NCI-H226 (cell line): ENCODE measurements at places on chromosomes 2 and 18.

- DNase-seq: peak; percentile 49
Measured at GRCh38 chr2:226483745-226484619, 315.6 kb downstream of the IRS1 start.

DNA sequence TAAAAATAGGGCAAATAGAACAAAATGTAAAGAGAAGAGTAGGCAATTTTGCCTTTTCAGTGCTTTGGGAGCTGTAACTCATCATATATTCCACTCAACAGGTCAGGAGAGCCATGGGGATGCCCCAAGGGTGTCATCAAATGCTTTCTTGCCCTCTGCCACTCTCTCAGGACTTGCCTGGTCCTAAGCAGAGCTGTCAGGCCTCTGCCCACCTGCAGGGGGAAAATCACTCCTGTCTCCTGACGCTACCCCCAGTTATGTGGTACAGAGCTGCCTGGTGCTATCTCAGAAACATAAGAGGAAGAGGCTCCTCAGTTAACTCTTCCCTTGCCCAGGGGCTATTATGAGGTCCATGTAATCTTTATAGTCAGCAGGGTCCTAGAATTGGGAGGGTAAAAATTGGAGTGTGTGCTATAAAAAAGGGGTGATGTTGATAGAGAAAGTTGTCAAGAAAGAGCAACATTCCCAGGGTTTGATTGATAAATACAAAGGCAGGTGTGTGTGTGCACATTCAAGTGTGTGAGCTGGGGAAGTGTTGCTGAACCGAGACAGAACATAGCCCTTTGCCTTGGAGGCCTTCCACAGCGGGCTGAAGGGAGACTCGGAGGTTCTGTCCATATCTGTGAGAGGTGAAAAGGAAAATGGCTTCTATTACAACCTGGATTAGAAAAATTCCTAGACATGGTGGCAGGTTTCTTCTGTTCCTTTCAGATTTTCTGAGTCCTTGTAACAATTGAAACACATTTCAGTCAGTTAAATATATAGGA, 25.4 kb downstream of the PTPRM start:
- no peak for DNase-seq

DNA sequence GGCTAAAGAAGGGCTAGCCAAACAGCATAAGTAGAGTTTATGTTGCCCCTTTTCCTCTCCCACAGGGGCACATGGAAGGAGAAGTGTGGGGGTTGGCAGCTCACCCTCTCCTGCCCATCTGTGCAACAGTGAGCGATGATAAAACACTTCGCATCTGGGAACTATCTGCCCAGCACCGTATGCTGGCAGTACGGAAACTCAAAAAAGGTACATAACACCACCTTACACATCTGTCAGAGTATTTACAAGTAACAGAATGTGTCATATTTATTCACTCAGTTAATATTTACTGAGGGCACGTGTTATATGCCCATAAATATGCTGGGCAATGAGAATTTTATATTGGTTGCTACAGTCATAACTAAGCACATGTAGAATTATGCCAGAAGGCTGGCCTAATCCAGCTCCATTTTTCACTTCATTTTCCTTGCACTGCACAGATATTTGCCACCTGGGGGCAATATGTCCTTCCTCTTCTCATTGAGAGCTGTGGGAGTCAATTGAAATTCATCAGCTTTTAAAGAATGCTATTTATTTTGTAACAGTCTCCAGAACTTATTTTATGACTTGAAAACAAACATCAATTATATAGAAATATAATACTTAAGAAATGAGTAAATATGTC, 150.6 kb downstream of the RTN4 start:
- DNase-seq: peak; percentile 29

GRCh38 chr2:18218160-18218933, 339.9 kb downstream of the KCNS3 start:
- no peak for DNase-seq

- DNase-seq: peak; percentile 68
Measured at GRCh38 chr2:146317959-146318358, 1526.9 kb upstream of the ACVR2A start.

- DNase-seq: no peak
Measured at GRCh38 chr2:207482630-207483029, 47.1 kb upstream of the CREB1 start.

- no peak for DNase-seq
Measured at GRCh38 chr2:232367016-232367415, 11.5 kb upstream of the ALPP start.

DNA sequence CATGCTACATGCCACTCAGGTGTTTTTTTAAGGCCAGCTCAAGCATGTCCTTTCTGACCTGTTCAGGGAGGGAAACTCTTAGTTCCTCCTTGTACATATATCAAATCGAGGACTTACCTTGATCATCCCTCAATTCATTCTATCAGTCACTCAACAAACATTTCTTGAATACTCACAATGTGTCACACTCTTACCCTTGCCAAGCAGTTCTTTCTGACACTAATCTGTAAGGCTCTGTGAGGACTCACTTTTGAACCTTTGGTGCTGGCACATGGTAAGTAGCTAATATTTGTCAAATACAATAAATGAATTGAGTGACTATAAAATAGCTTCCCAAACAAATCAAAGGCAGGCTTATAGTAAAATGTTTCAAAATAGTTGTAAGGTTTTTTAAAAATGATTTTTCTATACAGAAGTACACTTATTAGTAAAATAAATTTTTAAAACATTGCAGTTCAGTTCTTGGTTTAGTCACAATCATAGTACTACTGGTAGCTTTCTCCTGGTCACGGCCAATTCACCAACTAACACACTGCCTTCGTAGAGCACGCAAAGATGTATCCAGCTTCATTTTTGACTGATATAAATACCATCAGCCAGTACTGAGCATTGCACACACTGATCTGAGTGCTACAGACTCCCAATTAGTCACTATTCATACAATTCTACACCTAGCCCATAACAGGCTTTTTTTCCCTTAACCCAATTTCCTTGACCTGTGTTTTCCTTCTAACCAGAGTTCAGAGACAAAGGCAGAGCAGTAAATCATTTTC, 50.9 kb downstream of the ZEB2 start:
- no peak for DNase-seq

GRCh38 chr2:169513926-169514325, 4.4 kb downstream of the KLHL41 start:
- no peak for DNase-seq

- DNase-seq: no peak
Measured at GRCh38 chr18:12017081-12017480, 35.8 kb downstream of the IMPA2 start.

DNA sequence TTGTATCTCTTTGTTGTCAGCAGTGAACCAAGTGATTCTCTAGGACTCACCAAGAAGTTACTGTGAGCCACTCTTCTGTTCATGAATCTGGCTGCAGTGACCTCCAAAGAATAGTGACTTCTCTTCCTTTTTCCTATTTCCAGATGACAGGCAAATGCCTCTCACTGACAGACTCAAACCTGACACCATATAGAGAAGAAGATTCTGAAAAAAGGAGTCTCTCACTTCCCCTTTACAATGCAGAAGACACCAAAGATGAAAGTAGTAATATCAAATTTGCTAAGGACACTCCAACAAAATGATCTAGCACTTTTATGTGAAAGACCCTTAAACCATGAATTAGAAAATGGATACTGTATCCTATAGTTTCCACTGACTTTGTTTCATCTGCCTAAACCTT, 44.4 kb upstream of the SETBP1 start:
- no peak for DNase-seq

- DNase-seq: peak; percentile 13
Measured at GRCh38 chr2:230961091-230961491, 34.8 kb upstream of the SPATA3 start.

DNA sequence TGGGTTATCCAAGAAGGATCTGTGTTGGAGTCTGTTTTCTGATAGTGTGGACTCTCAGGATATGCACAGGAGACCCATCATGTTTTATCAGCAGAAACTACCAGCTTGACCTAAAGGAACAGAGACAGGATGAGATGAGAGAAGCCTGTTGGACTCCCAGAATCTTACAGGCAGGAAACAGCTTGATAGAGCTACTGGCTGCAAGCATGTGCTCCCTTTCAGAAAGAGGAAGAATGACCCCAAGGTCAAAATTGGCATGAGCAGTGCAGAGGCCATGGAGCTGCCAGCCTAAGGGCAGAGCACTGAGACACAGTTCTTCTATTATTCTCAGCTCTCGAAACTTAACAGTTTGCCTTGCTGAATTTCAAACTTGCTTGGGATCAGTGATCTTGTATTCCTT, 135.2 kb upstream of the NFATC1 start:
- no peak for DNase-seq

DNA sequence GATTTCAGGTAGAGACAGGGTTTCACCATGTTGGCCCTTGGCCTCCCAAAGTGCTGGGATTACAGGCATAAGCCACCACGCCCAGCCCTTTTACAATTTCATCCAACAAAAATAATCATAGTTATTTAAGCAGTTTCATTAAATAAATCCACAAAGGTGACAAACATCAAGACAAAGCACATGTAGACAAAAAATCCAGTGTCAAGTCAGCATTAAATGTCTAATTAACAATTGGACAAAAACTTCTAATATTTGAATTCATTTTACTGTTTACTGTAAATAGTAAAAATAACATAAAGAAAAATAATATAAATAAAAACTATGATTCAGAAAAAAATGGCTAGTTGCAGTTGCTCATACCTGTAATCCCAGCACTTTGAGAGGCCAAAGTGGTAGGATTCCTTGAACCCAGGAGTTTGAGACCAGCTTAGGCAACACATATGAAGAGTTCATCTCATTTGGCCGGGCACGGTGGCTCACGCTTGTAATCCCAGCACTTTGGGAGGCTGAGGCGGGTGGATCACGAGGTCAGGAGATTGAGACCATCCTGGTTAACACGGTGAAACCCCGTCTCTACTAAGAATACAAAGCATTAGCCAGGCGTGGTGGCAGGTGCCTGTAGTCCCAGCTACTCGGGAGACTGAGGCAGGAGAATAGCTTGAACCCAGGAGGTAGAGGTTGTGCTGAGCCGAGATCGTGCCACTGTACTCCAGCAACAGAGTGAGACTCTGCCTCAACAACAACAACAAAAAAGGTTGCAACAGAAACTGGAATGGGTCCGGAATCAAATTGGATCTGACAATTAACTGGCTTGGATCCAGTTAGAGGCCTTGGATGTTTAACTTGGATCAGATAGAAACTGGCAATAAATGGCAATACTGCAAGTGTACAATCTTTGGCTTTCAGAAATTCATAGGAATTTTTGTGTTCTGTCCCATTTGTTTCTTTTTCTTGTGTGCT, 56.9 kb upstream of the MAT2A start:
- DNase-seq: no peak

DNA sequence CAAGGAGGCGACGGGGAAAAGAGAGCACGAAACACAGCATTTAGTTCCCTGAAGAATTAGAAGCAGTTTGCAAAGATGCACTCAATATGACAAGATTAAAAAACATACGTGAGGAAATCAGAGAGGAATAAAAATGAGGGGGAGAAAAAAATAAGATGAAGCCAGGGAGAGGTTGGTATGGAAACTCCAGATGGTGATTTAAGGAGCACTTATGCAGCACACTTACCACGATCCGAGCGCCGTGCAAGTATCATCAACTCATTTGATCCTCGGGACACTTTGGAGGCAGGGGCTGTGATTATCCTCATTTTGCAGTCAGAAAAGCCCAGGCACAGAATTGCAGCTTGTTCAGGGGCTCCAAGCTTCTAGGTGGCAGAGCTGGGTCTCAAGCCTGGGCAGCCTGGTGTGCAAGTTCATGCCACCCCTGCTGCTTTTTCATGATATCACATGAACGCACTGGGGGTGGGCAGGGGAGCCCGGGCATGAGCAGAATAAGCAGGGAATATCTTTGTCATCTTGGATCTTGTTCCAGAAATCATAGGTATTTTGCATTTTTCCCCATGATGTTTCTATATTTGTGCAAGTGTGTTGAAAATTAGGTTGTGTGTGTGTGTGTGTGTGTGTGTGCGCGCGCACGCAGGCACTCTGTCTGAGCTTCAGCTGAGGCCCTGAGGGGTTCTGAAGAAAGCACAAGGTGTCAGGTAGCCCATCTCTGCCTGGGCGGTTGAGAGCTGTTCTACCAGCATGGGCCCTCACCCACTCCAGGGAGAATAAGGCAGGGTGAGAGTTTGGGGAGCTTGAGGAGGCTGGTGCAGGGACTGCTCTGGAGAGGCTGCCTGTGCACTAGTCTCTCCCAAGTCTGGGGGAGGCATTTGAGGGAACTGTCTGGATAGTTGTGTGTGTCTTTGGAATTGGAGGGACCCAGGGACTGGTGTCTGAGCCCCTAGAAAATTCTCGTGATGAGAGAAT, 25.0 kb upstream of the PDIA6 start:
- DNase-seq: no peak

DNA sequence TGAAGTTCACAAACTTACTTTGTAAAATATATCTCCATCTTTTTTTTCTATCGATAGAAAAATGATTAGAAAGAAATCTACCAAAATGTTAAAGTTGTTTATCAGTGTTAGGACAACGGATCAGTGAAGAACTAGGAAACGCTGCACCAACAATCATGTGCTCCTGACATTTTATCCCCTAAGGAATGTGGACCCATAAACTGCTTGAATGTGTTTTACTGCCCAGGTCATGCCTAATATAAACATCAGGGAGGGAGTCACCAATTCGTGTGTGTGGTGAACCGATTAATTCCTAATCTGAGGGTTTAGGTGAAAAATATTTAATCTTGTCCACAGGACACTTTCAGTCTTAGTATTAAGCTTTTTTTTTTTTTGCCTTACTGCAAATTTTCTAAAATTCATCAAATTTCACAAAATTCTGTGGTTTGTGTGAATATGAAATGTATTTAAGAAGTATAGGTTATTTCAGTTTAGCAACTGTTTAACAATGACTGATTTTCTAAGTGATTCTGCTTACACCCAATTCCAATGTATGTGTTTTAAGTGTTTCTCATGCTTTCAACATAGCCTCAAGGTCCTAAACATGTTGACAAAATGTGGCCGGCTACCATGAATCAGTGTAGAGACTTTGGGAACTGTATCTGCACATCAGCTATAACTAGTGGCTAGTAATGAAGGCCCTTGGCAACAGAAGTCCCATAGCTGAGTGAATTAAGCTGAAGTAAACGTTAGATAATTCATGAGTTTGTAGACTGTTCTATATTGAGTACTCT, 11.1 kb upstream of the KIDINS220 start:
- no peak for DNase-seq

- DNase-seq: no peak
Measured at GRCh38 chr2:237259201-237259600, 154.8 kb downstream of the COL6A3 start.

DNA sequence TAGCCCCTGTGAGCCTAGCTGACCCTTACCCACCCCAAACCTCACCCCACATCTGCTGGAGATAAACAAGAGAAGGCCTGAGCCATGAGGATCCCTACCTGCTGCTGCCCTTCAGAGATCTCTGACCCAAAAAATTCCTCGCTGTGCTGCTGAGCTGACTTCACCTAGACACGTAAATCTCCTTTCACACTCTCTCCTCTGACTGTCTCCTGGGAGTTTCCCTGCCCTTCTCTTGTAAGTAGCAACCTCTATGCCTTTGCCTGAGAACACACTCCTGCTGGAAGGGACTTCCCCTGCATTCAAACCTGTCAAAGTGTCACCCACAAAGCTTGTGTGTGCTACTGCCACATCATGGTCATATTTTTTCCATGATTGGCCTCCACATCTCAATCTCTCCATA, 134.2 kb upstream of the NOL4 start:
- no peak for DNase-seq

- DNase-seq: no peak
Measured at GRCh38 chr2:65678779-65679391, 246.5 kb upstream of the SPRED2 start.
